ENCODE measurements at places on chromosomes 6 and 20. TPM values are rescaled to one million over a fixed set of nuclear protein-coding genes. Genes with fewer than 3 reads are reported as not detected.

The MATN4 gene
- 0.34 TPM for total RNA-seq

The BPIFB1 gene
- total RNA-seq = not detected

The SLC35B3 gene
- 16.9 TPM for total RNA-seq

The TBC1D32 gene
- 10.7 TPM for total RNA-seq

The SLC17A1 gene
- 0.51 TPM for total RNA-seq

The CENPW gene
- total RNA-seq = not detected

GRCh38 chr6:114762145-114762544 is 419.3 kb upstream of the HS3ST5 start:
- DNase-seq = no peak
- H3K27me3 ChIP-seq = no peaks in the 10 kb centered on the region
- H3K4me1 ChIP-seq = no peaks in the 10 kb centered on the region
- no peak overlapping the region for H3K27ac ChIP-seq

- H3K27me3 ChIP-seq = no peaks in the 10 kb centered on the region
- H3K27ac ChIP-seq = no peak overlapping the region
- DNase-seq = peak; percentile 38
- H3K36me3 ChIP-seq = no peaks in the 10 kb centered on the region
Measured at GRCh38 chr6:7424967-7425807, 35.6 kb downstream of the RIOK1 start.

- H3K27me3 ChIP-seq = no peaks in the 10 kb centered on the region
- H3K4me3 ChIP-seq = no peak overlapping the region
- no peaks in the 10 kb centered on the region for H3K4me1 ChIP-seq
- no peak overlapping the region for H3K27ac ChIP-seq
- DNase-seq = no peak
Measured at GRCh38 chr6:29727637-29728036, 4.4 kb downstream of the HLA-F start.

GRCh38 chr20:19718880-19719279 is 39.2 kb upstream of the RIN2 start:
- H3K36me3 ChIP-seq = no peaks in the 10 kb centered on the region
- H3K4me1 ChIP-seq = no peaks in the 10 kb centered on the region
- DNase-seq = no peak
- H3K27me3 ChIP-seq = no peaks in the 10 kb centered on the region
- H3K27ac ChIP-seq = no peak overlapping the region
- no peak overlapping the region for H3K4me3 ChIP-seq

- no peak overlapping the region for H3K4me3 ChIP-seq
- H3K27ac ChIP-seq = no peak overlapping the region
- H3K27me3 ChIP-seq = no peaks in the 10 kb centered on the region
- no peaks in the 10 kb centered on the region for H3K36me3 ChIP-seq
- no peak for DNase-seq
Measured at GRCh38 chr20:37976887-37977286, 56.4 kb downstream of the TTI1 start.

DNA sequence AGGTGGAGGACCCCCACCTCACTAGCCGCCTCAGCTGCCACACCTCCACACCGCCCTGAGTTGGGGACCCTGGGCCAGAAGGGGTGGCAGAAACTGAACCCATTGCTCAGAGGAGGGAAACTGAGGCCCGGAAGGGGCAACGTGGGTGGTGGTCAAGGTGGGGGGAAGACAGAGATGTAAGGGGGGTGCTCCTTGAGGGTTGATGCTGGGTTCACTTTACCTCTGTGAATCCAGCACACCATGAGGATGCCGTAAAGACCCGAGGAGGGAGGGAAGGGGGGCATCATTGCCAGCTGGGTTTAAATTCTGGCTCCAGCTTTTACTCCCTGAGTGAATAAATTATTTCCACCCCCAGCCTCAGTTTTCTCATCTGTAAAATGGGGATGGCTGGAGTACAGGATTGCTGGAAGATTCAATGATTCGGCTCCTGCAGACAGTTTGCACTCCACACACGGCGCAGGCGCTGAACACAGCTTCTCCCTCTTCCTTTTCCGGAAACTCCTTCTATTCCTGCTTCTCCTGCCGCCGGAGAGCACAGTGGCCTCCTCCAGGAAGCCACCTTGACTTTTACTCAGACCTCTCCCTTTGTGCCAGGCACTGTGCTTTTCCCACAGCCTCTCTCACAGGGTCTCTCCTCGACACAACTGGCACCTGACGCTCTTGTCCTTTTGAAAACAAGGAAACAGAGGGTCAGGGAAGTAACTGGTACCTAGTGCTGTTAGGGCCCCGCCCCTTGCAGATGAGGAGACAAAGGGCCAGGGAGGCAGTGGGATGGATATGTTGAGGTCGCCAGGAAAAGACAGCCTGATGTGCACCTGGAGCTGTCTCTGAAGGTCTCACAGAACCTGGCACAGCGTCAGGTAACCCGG is 59.4 kb downstream of the UBE2V1 start:
- H3K27ac ChIP-seq = no peak overlapping the region
- DNase-seq = no peak

DNA sequence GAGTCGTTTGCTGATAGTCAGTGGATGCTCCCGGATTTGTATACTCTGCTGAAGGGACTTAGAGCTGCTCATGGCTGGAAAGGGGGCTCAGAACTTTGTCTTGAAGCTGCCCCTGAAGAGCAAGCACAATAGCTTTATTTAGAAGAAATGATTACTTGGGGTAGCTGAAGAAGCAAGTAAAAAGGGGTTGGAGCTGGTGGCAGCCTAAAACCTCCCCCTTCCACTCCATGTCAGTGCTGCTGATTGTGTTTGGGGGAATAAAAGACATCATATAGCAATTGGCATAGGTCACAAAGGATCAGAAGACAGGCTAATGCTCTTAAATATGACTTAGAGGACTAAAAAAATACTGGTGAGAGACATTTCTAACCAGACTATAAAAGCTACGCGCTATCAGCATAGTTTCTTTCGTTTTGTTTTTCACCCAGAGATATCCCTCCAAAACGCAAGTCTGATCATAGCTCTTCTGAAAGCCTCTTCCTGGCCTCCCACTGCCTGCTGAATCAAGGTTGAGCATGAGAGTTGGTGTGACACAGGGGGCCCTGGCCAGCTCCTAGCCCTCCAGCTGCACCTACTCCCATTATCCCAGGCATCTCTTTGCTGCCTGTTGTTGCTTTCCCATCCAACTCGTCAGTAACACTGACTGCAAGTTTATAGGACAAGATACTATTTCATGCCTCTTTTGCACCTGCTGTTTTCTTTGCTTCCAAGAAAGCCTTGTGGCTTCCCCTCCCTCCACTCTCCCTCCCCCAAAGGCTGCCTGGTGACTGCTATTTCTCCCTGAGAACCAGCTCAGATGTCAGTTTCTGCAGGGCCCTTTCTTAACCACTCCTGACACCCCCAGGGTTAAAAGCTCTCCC is 33.9 kb upstream of the SGK1 start:
- H3K27ac ChIP-seq = no peak overlapping the region
- H3K4me1 ChIP-seq = no peaks in the 10 kb centered on the region
- DNase-seq = no peak
- H3K27me3 ChIP-seq = no peaks in the 10 kb centered on the region

DNA sequence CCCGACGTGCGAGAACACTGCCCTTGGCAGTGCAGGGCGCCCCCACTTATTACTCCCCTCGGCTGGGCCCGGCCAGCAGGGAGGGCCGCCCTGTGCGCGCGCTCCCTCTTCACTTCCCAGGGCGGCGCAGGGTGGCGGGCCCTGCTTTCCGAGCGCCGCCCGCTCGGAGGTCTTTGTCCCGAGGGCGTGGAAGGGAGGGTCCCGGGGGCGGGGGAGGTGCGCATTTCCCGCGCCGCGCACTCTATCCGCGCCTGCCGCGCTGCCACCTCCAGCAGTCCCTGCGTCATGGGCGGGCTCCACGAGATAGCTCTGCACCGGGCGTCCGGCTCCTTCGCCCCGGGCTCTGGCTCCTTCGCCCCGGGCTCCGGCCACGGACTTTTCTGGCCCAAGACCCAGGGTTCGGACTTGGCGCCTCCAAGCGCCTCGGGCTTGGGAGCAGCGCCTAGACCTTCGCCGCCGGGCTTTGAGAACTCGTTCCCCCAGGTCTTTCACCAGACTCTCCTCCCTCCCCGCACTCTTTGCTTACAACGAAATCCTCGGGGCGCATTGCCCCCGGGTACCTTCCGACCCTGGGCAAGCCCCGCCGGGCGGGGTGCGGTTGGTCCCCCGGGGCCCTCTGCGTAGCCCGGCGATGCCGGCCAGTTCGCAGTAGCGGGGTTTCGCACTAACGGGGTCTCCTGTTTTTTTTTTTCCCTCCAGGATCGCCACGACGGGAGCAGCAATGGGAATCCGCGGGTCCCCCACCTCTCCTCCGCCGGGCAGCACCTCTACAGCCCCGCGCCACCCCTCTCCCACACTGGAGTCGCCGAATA is 1.6 kb downstream of the TFAP2C start:
- no peaks in the 10 kb centered on the region for H3K36me3 ChIP-seq
- H3K27me3 ChIP-seq = peaks cover 3% of the 10 kb centered on the region
- H3K27ac ChIP-seq = peak overlapping the region; percentile 91
- no peaks in the 10 kb centered on the region for H3K4me1 ChIP-seq

DNA sequence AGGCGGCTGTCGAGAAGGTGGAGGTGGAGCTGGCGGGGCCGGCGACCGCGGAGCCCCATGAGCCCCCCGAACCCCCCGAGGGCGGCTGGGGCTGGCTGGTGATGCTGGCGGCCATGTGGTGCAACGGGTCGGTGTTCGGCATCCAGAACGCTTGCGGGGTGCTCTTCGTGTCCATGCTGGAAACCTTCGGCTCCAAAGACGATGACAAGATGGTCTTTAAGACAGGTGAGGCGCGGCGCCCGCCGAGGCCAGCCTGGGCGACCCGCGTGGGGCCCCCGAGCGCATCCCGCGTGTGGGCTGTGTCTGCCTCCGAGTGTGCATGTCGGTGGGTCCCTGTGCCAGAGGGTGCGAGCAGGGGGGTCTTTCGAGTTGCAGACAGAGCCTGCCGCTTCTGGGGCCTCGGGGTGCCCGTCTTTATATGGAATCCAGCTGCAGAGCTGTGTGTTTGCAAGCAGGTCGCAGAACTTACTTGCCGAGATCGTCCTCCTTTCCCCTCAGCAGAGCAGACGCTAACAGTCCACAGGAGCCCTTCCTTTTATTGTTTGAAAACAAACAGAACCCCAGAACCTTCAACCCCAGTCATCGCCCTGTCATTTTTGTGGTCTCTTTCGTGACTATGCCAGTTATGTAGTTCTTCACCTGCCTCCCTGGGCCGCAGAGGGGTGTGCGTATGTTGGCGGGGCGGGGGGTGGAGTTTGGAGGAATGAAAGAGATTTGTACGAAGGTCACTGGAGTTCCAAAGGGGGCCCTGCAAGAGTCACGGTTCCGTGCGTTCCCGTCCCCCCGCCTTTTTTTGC is 766 bp downstream of the SLC16A10 start:
- DNase-seq = no peak
- H3K4me3 ChIP-seq = peak overlapping the region; percentile 59
- no peaks in the 10 kb centered on the region for H3K4me1 ChIP-seq
- H3K36me3 ChIP-seq = no peaks in the 10 kb centered on the region
- H3K27me3 ChIP-seq = no peaks in the 10 kb centered on the region

GRCh38 chr20:39874049-39874893 is 814.8 kb downstream of the MAFB start:
- DNase-seq = peak; percentile 53
- no peak overlapping the region for H3K4me3 ChIP-seq
- H3K27me3 ChIP-seq = no peaks in the 10 kb centered on the region

GRCh38 chr20:8646033-8646441 is 422.9 kb upstream of the PLCB4 start:
- H3K27me3 ChIP-seq = no peaks in the 10 kb centered on the region
- no peak for DNase-seq
- H3K4me1 ChIP-seq = no peaks in the 10 kb centered on the region
- H3K27ac ChIP-seq = no peak overlapping the region
- H3K4me3 ChIP-seq = no peak overlapping the region

GRCh38 chr6:120671519-120671918 is 662.8 kb downstream of the TBC1D32 start:
- H3K4me3 ChIP-seq = no peak overlapping the region
- H3K4me1 ChIP-seq = no peaks in the 10 kb centered on the region
- H3K27me3 ChIP-seq = no peaks in the 10 kb centered on the region

DNA sequence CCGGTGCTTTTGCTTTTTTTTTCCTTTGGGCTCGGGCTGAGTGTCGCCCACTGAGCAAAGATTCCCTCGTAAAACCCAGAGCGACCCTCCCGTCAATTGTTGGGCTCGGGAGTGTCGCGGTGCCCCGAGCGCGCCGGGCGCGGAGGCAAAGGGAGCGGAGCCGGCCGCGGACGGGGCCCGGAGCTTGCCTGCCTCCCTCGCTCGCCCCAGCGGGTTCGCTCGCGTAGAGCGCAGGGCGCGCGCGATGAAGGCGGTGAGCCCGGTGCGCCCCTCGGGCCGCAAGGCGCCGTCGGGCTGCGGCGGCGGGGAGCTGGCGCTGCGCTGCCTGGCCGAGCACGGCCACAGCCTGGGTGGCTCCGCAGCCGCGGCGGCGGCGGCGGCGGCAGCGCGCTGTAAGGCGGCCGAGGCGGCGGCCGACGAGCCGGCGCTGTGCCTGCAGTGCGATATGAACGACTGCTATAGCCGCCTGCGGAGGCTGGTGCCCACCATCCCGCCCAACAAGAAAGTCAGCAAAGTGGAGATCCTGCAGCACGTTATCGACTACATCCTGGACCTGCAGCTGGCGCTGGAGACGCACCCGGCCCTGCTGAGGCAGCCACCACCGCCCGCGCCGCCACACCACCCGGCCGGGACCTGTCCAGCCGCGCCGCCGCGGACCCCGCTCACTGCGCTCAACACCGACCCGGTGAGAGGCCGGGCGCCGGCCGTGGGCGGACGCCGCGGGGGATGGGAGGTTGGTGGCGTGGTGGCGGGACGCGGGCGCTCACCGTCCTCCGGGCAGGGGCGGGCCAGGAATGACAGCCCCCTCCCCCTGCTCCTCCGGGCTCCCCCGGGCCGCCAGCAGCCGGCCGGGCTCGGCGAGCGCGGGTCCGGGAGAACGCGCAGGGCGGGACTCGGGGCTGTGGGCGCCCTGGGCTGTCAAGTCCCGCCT is 606 bp downstream of the ID4 start:
- H3K27me3 ChIP-seq = no peaks in the 10 kb centered on the region
- peak overlapping the region; percentile 73 for H3K4me3 ChIP-seq
- no peaks in the 10 kb centered on the region for H3K4me1 ChIP-seq
- no peaks in the 10 kb centered on the region for H3K36me3 ChIP-seq
- H3K27ac ChIP-seq = peak overlapping the region; percentile 89

GRCh38 chr6:149190224-149190831 is 127.2 kb upstream of the TAB2 start:
- DNase-seq = peak; percentile 53
- H3K27ac ChIP-seq = no peak overlapping the region
- H3K27me3 ChIP-seq = no peaks in the 10 kb centered on the region
- H3K4me1 ChIP-seq = no peaks in the 10 kb centered on the region

DNA sequence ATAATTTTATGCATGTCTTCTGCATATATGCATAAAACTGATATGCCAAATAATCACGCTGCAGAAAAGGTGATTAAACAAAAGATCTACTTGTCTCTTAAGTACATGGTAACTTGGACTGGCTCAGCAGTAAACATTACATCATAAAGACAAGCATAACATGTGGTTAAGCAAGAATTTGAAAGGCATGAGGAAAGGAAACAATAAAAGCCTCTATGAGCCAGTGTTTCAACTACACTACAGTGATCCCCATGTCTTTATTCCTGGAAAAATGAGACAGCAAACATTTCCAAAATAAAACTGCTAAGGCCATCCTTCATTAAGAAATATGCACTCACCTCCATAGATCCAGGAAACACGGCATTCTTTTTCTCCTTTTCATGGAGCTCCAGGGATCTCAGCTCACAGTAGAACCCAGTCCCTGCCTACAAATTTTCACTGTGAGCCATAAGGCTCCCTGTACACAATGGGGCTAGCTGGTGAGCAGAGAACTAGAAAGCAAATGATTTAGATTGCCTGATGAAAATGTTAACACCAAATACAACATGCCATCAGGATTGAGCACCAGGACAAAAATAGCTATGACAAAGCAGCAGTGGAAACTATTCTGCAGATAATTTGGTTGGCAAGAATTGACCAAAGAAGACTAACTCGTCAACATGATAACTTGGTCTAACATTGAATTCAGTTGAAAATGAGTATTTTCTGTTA is 156.1 kb downstream of the COL21A1 start:
- H3K4me3 ChIP-seq = no peak overlapping the region
- no peak overlapping the region for H3K27ac ChIP-seq
- DNase-seq = no peak
- H3K27me3 ChIP-seq = no peaks in the 10 kb centered on the region

Data from prostate gland (tissue), 2 donors.